Activated CD4-positive, alpha-beta T cell treated with anti-CD3 and anti-CD28 coated beads, Interleukin-2, amount 10 ng/mL, durations not matched to agents 7 days and 5 days (primary cell): ENCODE measurements at places on chromosomes 6 and 20. TPM values are rescaled to one million over a fixed set of nuclear protein-coding genes. Genes with fewer than 3 reads are reported as not detected.

HLA-F gene
- total RNA-seq, result 315 TPM

PRICKLE4 gene
- total RNA-seq, result not detected

ADGRF4 gene
- not detected for total RNA-seq

C4B gene
- 2.2 TPM for total RNA-seq

MEI4 gene
- total RNA-seq, result not detected

LY6G6D gene
- total RNA-seq, result not detected

ARMH2 gene
- total RNA-seq, result 2.3 TPM

OARD1 gene
- 28.4 TPM for total RNA-seq

HLA-DRA gene
- total RNA-seq, result 73.7 TPM

CCN6 gene
- not detected for total RNA-seq

LEMD2 gene
- 73.1 TPM for total RNA-seq

IL20RA gene
- not detected for total RNA-seq

SLC32A1 gene
- total RNA-seq, result not detected

- DNase-seq, result no peak
These were observed 50.4 kb downstream of the HMGCLL1 start for GRCh38 chr6:55528624-55529023.

DNA sequence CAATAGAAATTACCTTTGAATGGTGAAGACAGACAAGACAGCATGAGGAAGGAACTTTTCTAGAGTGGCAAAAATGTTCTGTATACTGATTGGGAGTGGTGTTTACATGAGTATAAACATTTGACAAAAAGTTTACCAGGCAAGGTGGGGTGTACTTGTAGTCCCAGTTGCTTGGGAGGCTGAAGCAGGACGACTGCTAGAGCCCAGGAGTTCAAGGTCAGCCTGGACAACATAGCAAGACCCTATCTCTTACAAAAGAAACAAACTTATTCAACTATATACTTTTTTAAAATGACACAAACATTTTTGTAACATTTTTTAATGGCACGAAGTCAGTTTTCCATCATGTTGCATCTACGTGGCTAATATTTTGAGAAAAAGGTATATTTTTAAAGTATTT lies 40.5 kb downstream of the ZHX3 start:
- no peak for DNase-seq

DNA sequence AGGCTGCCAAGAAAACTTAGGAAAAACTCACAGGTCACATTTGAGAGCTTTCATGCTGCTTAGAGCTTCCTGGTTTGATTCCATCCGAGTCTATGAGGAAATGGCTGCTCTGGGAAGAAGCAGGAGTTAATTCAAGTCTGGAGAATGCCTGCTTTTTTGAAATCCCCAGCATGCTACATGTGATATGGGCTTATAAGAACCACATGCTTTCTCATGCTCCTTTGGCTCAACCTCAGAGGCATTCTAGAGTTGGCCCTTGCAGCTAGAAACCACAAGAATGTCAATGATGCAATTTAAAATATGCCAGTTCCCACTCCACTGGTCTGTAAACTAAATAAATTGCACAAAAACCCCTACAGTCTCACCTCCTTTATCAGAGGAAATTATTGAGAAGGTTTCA lies 142.9 kb upstream of the OLIG3 start:
- DNase-seq, result no peak

GRCh38 chr6:31877651-31878161 lies 1.1 kb downstream of the SLC44A4 start:
- DNase-seq, result no peak

DNA sequence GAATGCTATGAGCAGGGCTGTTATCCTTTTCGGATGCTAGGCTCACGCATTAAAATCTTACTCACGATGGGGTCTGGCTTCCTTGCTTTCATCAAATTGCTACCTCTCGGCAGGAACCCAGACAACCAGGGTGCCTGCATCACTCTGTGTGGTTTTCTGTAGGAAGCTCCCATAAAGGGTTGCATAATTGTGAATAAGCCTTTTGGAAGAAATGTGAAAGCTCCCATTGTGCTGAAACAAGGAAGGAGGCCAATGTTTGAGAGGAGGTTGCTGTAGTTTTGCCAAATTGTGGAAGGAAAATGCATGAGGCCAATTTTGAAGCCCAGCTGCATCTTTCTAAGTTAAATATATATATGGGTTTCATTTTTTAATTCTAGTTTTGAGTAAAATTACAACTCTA lies 615.5 kb downstream of the C6orf118 start:
- DNase-seq, result no peak

DNA sequence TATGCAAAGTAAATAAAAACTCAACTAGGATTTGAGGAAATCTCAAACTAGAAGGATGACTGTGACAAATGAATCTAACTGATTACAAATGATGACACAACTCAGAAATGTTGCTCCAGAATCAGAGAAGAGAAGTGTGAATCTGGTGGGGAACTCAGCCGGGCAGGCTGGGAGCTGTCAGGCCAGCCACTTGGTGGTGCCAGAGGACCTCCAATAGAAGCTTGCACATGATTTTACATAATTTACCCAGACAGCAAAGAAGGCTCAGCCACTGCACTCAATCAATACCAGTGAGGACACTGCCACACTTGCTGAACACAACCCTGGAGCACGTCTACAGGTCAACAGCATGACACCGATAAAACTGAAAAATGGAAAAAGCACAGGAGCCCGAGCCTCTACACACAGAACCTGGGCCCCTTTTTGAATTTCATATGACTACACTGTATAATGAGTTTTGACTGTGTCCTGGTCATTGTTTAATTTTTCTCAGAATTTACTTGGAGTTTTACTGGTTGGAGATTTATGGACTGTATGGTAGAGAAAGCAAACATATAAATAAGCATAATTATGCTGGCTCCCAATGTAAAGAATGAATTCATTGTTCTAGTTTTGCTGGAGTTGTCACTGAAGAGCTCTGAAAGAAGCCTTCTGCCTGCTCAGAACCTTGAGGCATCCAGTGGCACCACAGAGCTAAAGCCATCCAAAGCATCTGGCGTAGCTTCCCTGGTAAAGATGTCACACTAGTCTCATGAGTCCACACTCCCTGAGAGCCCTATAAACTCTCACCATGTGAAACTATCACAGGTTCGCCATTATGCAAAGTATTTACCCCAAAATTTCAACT lies 296.5 kb downstream of the THBS2 start:
- peak; percentile 47 for DNase-seq

GRCh38 chr20:33175123-33175522 lies 7.2 kb downstream of the BPIFA2 start:
- no peak for DNase-seq

DNA sequence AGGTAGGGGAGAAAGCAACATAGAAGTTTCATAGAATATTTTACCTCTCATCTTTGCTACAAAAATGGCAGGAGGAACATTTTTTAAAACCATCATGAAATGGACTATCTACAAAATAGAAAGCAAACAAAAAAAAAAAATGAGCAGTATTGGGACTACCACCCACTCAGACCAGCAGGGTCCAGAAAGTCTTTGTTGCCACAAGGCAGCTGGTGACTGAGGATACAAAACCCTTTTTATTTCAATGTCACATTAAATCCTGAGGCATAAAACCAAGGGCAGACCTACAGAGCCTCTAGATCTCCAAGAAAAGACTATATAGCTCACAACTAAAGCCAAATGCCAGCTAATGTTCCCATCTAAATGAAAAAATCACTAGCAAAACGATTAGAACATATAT lies 282.2 kb downstream of the PTPRK start:
- DNase-seq, result no peak

- DNase-seq, result no peak
These were observed 891 bp downstream of the RIPPLY2 start for GRCh38 chr6:83854001-83854501.

DNA sequence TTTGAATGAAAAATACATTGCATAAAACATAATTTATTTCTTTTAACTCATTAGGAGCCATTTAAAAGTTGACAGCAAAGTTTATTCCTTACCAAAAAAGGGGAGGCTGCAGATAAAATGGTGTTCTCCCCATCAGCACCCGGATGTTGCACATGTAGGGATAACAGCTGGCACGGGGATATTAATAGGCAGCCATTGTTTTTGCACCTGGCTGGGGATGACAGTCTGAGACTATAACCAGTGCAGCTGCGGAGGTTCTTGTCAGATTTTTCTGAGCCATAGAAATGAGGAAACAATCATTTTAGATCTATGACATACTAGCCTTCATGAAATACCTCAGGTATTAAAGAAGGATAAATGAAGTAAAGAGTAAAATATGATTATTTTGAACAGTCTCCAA lies 20.1 kb upstream of the HECA start:
- DNase-seq, result no peak

DNA sequence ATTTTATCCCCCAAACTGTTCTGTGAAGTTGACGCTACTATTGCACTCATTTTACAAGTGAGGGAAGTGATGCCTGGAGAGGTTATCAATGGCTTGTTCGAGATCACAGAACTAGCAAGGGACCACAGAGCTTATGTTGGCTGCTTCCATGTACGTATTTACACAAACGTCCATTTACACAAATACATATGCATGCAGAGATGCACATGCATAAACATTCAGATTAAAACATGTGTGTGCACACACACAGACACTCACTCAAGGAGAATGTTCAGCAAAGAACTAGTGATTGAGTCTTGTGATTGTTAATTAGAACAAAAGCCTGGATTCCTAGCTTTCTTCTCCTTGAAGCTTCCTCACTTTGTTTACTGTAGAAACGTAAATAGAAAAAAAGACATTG lies 321.5 kb upstream of the CHD6 start:
- DNase-seq, result no peak

GRCh38 chr6:12420626-12421025 lies 130.5 kb downstream of the EDN1 start:
- no peak for DNase-seq

DNA sequence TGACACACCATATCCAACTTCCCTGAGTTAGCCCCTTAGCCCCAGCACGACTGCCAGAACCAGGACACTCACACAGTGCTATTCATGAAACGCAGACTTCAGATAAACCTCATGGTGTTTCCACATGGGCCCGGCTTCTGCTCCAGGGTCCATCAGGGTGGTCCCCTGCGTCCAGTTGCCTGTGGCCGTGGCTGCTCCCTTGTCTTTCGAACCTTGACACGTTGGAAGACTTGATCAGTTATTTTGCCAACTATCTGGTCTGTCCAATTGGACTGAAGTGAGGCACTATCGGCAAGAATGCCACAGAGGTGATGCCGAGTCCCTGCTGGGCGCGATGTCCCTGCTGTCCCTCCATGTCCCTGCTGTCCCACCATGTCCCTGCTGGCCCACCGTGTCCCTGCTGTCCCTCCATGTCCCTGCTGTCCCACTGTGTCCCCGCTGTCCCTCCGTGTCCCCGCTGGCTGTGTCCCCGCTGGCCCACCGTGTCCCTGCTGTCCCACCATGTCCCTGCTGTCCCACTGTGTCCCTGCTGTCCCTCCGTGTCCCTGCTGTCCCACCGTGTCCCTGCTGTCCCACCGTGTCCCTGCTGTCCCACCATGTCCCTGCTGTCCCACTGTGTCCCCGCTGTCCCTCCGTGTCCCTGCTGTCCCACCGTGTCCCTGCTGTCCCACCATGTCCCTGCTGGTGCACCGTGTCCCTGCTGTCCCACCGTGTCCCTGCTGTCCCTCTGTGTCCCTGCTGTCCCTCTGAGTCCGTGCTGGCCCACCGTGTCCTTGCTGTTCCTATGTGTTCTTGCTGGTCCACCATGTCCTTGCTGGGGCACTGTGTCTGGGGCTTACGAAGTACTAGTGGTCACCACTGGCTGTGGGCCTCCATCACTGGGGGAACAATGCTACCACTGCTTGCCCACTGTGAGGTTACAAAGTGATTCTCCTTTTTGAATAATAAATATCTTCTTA lies 251.4 kb downstream of the DLL1 start:
- no peak for DNase-seq

- no peak for DNase-seq
These were observed 83.7 kb downstream of the RIN2 start for GRCh38 chr20:19841740-19842139.

DNA sequence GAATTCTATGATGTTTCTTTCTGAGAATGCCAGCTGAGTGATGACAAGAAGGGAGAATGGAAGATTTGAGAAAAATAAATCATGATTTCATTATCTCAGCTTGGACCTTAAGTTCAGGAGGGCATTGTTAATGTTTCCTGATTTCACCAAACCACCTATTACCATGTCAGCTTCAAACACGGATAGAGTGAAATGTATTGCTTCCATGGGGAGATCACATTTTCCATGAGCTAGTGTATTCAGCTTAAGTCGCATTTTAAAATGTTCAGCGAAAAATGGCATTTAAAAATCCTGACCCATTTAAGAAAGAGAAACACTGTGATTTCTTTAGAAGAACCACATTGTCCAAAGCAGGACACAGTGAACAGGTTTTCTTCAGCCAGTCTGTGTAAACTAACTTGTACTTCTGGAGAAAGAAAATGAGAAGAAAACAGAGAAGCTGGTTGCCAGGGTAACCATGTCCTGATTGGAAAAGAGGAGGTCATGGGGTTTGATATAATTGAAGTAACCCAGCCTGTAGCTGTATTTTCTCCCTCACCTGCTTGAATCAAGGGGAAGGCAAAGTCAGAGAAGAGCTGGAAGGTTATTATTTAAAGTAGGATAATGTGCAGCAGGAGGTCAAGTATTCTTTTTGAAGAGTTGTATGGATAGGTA lies 684.1 kb upstream of the NRSN1 start:
- DNase-seq, result no peak

DNA sequence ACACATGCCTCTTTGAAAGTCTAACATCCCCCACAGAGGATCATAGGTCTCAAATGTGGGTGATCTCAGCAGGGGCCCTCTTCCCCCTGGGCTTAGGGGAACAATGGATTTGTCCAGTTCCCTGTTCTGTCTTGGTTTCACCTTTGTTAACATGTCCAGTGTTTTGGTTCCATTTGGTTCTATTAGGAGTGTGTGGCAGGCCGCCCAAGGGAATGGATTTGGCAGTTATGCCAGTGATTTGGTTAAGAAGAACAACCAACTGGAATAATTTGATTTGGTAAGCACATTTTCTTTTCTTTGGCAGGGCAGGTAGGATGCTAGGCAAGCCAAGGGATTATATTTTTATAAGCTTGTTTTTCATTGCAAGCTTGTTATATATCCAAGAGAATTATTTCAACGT lies 28.5 kb upstream of the ENPP1 start:
- DNase-seq, result no peak

GRCh38 chr20:5096463-5096862 lies 23.3 kb downstream of the PCNA start:
- DNase-seq, result no peak
